ENCODE measurements at places on chromosomes 7 and 10.

GRCh38 chr10:24652381-24652957, 71.2 kb downstream of the ARHGAP21 start:
- DNase-seq: no peak

- DNase-seq: no peak
Observed at GRCh38 chr7:12434012-12434642, 30.5 kb upstream of the VWDE start.

- no peak for DNase-seq
Observed at GRCh38 chr7:148838905-148839304, 45.2 kb downstream of the EZH2 start.

DNA sequence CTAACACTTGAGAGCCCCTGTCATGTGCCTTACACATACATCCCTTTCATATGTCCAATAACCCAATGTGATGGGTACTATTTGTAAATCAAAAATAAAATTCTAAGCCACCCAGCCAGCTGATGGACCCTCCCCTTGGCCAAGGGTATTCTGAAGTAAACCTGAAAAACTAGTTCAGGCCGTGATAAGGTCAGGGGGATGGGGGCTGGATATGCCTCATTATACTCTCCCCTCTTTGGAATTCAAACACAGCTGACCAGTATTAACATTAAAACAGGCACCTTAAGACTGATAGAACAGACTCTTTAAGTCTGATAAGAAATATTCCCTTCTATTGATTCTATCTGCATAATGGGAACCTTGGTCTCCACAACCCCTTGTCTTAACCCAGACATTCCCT, 51.9 kb downstream of the SLC16A9 start:
- no peak for DNase-seq

DNA sequence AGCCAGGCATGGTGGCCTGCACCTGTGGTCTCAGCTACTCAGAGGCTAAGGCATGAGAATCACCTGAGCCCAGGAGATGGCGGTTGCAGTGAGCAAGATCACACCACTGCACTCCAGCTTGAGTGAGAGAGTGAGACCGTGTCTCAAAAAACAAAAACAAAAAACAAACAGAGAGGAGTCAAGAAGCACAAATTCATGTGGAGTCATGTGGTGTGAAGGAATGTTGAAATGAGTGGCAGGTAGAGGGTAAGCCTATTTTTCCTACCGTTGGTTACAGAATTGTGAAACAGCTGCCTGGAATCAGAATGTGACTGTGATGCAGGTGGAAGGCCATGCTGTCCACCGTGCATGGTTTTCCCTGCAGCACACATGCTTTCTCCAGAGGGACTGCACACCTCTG, 23.7 kb upstream of the NUB1 start:
- DNase-seq: no peak

- no peak for DNase-seq
Observed at GRCh38 chr10:21217107-21217506, 308.4 kb downstream of the SKIDA1 start.

DNA sequence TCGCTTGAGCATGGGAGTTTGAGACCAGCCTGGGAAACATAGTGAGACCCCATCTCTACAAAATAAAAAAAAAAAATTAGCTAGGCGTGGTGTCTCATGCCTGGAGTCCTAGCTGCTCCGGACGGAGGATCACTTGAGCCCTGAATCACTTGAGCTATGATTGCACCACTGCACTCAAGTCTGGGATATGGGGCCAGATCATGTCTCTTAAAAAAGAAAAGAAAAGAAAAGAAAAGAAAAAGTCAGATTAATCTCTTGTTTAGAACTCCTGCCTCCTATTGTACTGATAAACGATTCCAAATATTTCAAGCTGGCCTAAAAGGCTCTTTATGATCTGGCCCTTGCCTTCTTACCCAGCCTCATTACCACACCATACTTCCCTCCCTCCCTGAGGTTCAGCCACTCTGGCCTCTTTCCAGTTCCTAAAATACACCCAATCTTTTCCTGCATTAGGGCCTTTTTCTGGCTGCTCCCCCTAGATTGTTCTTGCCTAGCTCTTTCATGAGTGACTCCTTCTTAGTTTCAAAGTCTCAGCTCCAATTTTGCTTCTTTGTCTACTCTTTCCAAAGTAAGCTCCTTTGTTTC, 41.7 kb downstream of the VCL start:
- DNase-seq: no peak

DNA sequence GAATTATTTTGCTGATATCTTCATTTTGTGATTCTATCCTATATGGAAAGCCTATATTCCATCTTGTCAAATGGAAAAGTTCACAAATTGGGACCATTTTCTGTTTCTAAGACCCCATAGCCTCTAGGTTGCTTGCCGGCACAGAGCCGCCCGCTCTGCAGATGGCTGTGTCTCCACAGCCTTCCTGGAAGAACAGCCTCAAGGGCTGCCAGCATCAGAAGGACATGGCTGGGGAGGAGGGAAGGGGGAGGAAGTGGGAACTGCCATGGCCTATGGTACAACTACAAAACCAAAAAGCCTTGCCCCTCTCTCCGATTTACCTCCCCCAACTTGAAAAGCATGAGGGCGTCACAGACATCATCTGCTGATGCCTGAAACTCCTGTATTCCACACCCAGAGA, 75.9 kb downstream of the LANCL2 start:
- no peak for DNase-seq

DNA sequence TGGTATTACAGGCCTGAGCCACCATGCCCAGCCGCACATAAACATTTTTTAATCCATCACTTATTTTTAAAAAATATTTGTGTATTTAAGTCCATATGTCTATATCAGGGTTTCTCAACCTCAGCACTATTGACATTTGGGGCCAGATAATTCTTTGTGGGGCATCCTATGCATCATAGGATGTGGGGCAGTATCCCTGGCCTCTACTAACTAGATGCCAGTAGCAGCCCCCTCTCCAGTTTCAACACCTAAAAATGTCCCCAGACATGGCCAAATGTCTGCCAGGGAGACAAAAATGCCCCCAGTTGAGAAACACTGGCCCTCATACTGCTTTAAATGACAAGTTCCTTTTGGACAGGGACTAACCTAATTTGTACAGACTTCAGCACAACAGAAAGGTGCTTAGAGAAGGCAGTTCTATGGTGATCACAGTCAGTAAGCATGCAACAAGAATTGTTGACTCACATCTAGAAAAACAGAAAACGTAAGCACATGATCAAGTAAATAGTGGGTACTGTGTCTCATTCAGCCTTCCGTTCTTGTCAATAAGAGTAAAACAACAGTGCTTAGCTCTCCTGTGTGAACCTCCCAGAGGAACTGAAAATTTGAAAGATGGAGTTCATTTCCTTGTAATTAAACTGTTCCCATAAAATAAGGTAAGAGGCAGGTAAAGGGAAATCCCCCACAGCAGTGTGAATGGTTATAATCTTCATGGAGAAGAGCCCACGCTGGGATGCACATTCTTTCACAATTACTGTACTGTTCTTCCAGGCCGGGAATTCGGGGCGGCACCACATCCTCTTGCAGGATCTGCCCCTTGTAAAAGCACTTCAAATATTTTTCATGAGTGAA, 17.3 kb upstream of the ADRB1 start:
- no peak for DNase-seq

DNA sequence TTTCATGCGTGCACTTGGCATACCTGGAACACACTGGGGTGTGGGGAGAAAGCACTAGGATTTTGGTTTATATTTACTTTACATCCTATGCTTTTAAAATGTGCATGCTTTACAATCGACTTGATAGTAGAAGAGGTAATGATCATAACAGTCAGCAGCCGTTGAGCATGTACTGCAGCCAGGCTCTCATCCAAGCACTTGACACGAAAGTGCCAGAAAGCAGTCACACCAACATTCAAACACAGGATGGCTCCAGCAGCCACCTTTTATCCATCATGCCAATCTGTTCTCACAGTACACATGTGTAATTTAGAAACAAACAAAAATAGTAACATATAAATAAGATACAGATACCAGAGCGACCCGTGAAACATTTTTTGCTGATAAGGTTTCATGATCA, 1.2 kb upstream of the FAM241B start:
- no peak for DNase-seq

DNA sequence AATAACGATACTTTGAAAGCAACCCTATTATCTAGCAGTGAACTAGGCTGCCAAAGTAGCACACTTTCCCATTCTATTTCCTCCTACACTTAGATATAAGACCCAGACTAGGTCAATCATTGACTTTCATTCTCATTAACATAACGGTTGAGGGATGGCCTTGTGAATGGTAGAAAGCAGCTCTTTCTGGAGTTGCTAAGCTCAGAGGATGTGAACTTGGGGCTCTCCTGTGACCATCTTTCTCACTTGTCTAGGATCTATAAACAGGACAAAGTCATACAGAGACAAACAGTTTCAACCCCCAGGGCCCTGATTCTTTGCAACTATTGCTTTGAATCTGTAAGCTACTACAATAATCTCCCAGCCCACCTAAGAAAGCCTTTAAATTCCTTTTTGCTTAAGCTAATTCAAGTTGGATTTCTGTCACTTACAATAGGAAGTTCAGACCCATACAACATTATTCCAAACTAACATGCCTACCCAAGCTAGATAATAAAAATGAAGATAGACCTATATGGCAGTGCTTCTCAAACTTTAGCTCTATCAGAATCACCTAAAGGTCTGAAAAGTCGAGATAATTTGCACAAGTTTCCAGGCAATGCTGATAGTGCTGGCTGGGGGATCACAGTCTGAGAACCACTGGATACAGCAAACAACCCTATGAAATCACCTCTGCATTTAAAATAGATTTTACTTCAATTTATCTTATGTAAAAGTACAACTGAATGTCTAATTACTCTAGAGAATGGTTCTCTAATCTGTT, 16.7 kb downstream of the P4HA1 start:
- DNase-seq: no peak

DNA sequence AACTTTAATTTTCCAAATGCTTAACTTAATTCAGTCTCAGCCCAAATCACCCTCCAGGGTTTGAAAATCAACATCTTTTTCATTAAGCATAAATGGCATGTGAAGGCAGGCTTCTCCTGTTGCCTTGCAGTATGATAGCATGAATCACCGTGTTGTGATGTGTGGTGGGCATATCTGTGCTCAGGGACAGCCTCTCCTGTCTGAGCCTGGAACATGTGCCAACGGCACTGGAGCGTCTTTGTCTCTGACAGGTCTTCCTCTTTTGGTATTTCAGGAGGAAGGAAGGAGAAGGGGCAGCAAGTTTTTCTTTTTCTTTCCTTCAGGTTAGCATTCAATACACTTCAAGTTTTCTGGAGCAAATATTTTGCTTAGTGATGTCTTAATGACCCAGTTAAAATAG, 57.6 kb downstream of the LRGUK start:
- no peak for DNase-seq

- no peak for DNase-seq
Observed at GRCh38 chr10:133079836-133080682, 7.7 kb upstream of the ADGRA1 start.

DNA sequence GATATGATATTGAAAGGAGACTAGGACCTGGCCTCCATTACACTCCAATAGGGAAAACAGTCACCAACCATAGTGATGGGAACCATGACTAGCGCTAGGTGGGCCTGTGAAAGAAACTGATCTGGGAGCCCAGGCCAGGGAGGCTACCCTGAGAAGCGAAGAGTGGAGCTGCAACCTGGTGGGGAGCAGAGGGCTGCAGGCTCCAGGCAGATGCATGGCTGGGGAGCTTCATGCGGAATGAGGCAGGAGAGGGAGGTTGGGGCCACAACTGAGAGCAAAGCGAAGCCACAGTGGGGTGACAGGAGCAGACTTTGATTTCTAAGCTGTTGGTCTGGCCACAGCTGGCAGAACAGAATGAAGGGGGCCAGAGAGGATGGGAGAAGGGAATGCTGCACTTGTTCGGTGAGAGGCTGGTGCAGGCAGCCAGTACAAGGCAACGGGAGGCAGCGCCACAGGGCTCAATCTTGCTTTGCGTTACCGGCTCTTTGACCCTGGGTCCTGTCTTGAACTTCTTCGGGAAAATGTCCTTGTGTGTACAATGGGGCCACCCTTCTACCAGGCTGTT, 88.4 kb downstream of the TACC2 start:
- DNase-seq: no peak

GRCh38 chr10:5573968-5574641, 49.3 kb downstream of the CALML3 start:
- DNase-seq: no peak

- no peak for DNase-seq
Observed at GRCh38 chr7:28767356-28767755, 190.8 kb downstream of the TRIL start.

DNA sequence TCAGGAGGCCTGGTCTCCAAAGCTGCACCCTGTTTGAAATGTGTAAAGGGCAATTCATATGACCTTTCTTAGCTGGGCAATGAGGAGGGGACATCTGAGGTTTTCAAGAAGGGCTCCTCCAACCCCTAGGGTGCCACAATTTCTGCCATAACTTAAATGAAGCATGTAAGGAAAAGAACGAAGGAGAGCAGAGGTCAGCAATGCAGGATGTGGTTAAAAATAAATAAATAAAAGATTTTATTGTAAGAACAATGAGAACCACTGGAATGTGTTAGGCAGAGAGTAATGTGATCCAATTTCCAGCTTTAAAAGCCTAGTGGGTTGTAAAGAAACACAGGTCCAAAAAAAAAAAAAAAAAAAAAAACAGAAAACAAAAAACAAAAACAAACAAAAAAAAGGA, 673.1 kb downstream of the TNS3 start:
- no peak for DNase-seq

DNA sequence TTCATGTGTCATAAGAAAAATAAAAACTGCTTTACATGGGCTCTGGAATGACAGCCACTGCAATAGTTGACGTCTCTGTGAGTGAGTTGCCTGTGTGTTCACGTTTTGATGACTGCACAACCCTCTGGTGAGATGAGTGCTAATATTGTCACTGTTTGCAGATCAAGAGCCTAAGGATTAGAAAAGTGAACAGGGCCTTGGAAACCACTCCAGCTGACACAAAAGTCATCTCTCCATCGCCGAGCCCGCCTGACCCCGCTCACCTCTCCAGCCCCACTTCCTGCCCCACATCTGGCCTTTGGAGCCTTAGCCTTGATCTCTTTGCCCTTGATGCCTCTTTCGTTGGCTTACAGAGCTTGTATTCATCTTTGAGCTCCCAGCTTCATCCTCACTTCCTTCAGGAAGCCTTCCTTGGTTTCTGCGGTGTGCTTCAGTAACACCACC, 351.7 kb downstream of the TCERG1L start:
- DNase-seq: no peak

- DNase-seq: no peak
Observed at GRCh38 chr10:43284341-43284910, 17.6 kb upstream of the RASGEF1A start.

DNA sequence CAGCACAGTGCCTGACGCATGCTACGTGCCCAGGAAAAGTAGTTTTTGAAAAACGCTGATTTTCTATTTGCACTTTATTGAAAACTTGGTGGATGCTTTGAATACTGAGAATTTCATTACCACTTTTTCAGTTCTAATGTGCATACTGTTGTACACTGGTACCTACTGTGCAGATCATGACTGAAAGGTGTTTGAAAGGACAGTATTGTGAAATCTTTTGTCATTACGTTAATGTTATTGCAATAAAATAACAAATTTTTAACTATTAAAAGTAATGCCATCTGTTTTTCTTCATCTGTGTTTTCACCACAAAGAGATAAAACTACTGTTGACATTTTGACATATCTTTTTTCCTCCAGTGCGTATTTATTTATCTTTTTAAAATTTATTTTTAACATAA, 42.1 kb downstream of the CNNM2 start:
- no peak for DNase-seq
